ENCODE measurements at places on chromosomes 3 and 15. TPM values are rescaled to one million over a fixed set of nuclear protein-coding genes. Genes with fewer than 3 reads are reported as not detected.

Gene EXD1
- 0.11 TPM for total RNA-seq

Gene GOLGA8B
- 18.5 TPM for total RNA-seq

Gene HAPLN3
- 2.6 TPM for total RNA-seq

Gene KCNH8
- under 0.01 TPM for total RNA-seq

Gene AMIGO3
- not detected for total RNA-seq

Gene HDAC11
- 11.5 TPM for total RNA-seq

Gene MAN2A2
- 13.6 TPM for total RNA-seq

Gene ROBO2
- 0.37 TPM for total RNA-seq

Gene CHRM5
- 0.75 TPM for total RNA-seq

Gene PDCD10
- total RNA-seq, result 58.1 TPM

Gene TEX55
- total RNA-seq, result not detected

Gene KIF7
- total RNA-seq, result 18.0 TPM

Gene PCSK6
- total RNA-seq, result 1.2 TPM

Gene SERINC4
- total RNA-seq, result not detected

Gene EPHB1
- 0.12 TPM for total RNA-seq
